ENCODE measurements at places on chromosomes 2 and 18. TPM values are rescaled to one million over a fixed set of nuclear protein-coding genes. Genes with fewer than 3 reads are reported as not detected.

- no peaks in the 10 kb centered on the region for H3K36me3 ChIP-seq
- peak; percentile 4 for DNase-seq
- no peaks in the 10 kb centered on the region for H3K4me1 ChIP-seq
- H3K27ac ChIP-seq, result no peak overlapping the region
- H3K27me3 ChIP-seq, result no peaks in the 10 kb centered on the region
- H3K4me3 ChIP-seq, result no peak overlapping the region
Measured at GRCh38 chr2:5798084-5798483, 105.9 kb downstream of the SOX11 start.

- H3K27ac ChIP-seq, result no peak overlapping the region
- no peaks in the 10 kb centered on the region for H3K4me1 ChIP-seq
- H3K4me3 ChIP-seq, result no peak overlapping the region
- H3K27me3 ChIP-seq, result peaks cover 43% of the 10 kb centered on the region
Measured at GRCh38 chr18:54717673-54718407, 110.4 kb upstream of the RAB27B start.

DNA sequence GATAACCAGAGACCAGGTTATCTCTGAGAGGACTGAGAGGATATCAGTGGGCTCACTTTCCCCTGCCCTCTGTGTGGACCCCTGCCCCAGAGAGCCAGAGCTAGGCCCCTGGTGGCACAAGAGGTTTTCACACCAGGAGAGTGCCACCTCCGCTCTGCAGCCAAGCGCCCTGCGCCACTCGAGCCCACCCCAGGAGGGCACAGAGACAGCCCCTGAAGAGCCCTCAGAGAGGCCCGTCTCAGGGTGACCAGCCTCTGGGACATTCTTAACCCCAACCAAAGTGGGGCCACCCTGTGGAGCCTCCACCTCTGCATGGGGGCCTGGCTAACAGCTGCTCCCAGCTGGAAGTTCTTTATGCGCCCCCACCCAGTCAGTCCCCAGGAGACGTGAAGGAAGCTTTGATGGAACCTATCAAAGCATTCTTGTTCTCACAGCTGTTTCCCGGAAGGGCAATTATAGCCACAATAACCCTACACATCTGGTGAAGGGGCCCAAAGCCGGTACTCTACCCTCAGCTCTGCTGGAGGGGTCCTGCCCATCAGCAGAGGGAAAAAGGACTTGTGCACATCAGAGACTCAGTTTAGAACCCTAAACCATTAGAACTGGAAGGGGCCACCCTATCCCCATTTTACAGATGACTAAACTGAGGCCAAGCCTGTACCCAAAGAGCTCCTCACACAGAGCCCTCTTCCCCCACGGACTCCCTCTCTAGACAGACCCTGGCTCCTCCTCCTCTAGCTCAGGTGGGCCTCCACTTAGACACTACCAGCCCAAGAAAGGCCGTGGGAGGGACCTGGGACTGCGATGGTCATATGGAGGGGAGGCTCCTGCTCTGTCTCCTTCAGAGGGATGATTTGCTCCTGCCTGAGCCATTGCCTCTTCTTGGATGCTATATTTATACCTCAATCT, 101.1 kb downstream of the ZFP36L2 start:
- H3K36me3 ChIP-seq, result no peaks in the 10 kb centered on the region
- H3K27me3 ChIP-seq, result no peaks in the 10 kb centered on the region
- H3K4me3 ChIP-seq, result no peak overlapping the region
- H3K27ac ChIP-seq, result no peak overlapping the region
- H3K4me1 ChIP-seq, result no peaks in the 10 kb centered on the region

Gene IL36RN
- not detected for total RNA-seq

DNA sequence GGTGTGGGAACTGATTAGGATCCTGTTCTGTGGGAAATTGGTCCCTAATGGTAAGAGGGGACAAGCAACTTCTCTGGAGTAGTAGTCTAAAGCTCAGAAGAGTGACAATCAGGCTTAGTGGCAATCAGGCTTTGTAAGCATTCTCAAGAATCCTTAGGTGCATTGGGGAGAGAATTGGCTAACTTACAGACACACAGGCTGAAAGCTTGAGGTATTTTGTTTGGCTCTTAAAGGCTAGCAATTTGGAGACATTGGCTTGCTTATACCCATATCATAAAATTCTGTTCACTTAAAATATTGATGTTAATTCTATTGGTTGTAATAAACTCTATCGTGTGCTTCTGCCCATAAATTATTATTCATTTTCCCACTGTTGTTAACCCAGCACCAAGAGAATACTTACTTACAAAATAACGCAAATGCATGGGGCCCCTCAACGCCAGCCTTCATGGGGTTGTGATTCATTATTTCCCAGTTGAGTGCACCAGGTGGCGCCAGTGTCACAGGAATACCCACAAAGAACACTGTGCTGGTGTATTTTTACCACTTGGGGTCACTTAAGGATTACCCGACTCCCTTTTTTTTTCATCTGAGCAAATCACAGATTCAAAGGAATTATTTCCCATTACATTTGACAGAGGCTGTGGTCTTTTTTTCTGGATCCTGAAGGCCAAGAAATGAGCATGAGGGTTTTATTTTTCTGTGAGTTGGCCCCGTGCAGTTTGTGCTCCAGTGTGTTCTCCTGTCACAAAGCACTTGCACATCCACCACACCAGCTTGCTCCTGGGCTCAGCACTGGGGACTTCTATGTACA, 45.5 kb downstream of the DDX1 start:
- H3K27ac ChIP-seq, result no peak overlapping the region
- no peaks in the 10 kb centered on the region for H3K27me3 ChIP-seq
- H3K4me1 ChIP-seq, result peaks cover 9% of the 10 kb centered on the region
- no peak overlapping the region for H3K4me3 ChIP-seq
- H3K36me3 ChIP-seq, result peaks cover 32% of the 10 kb centered on the region

All from A673 (cell line).